ENCODE measurements at places on chromosomes 5 and 9.

DNA sequence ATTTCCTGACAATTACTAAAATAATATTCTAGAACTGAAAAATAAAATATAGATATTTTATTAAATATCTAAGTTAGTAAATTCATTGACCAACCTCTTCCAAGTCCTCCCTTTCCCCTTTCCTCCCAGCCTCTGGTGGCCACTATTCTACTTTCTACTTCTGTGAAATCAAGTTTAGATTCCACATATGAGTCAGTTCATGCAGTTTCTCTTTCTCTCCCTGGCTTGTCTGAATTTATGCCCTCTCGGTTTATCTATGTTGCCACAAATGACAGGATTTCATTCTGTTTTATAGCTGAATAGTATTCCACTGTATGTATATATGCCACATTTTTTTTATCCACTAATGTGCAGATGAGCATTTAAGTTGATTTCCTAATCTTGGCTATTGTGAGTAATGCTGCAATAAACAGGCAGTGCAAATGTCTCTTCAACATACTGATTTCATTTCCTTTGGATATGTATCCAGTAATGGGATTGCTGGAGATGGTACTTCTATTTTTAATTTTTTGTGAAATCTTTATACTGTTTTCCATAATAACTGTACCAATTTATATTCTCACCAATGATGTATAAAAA, 52.3 kb downstream of the WDR36 start:
- no peak for DNase-seq

- DNase-seq = no peak
Observed at GRCh38 chr5:71492817-71493615, 37.6 kb downstream of the BDP1 start.

DNA sequence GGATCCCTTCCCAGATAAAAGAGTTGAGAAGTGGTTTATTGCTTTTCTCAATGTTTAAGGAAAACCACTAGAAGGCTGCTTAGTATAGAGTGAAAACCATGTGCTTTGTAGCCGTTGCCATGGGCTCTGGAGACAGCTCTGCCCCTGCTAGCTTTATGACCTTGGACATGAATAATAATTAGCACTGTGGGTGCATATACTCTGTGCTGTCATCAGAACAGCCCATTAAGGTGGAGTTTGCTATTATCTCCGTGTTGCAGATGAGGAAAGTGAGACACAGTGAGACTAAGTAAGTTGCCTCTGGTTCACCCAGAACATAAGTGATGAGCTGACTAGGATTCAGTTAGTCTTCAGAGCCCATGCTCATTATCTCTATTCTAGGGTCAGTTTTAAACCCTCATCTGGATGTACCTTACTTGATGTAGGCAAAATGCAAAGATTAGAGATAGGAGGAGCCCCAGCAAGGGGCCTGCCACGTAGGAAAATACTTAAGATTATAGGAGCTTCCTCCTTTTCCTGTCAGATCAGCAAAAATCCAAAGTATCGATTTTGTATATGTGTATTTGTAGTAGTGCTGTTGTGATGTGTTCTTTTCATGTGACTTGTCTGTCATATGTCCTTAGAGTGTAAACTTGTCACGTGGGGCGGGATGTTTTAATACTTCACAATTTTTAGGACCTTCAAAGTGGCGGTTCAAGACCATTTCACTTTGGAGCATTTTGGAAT, 102.5 kb downstream of the TLE4 start:
- no peak for DNase-seq

DNA sequence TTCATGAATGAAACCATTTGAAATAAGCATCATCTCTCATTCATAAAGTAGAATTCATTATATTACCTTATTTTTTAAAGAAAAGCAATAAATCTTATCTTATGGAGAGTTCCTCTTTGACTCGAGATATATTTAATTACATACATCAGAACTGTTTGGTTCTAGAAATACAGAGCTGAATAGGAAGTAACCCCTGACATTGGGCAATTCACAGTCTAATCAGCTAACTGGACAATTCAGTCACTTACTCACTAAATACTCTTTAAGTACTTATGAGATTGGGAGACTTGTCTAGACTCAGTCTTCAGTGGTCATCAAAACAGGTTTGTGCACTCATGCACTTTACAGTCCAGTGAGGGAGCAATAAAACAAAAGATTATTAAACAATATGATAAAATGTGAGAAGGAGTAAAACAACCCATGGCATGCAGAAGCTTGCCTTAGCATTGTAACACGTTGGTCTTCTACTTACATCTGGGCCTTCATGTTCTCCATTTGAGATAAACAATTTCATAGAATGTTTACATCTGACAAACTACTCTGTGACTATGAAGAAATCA, 11.5 kb upstream of the FBXO38 start:
- no peak for DNase-seq

- no peak for DNase-seq
Observed at GRCh38 chr5:140833993-140834392, at the start of gene PCDHA7. Gene PCDHA7 (plus strand): TSS chr5:140834269. CDS start chr5:140834384, 115 bp downstream.

GRCh38 chr9:108775901-108776306, 79.9 kb downstream of the ACTL7B start:
- no peak for DNase-seq

DNA sequence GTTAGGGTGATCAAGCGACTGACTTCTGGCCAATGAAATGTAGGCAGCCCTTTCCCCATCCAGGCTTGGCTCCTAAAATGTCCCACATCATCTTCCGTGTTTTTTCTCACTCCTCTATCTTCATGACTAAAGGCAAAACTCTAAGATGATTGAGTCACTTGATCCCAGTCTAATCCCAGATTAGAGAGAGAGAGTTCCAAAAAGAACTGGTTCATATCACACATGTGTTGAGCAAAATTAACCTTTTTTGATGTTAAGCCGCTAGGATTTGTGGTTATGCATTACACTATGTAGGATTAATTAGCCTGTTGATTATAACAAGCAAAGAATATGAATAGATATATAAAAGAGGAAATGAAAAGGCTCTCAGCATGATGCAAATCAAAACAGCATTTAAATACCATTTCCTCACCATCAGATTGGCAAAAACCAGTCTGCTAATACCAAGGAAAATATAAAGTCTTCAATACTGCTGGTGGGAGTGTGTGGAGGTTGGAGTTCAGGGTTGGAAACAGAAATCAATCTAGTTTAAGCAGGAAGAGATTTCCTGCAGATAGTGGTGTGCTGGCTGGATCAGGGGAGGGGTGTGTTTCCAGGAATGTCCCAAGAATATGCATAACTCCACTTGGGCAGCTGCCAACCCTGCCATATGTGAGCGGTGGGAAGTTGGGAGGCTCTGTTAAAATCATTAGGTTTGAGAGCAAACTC, 187.6 kb upstream of the S1PR3 start:
- no peak for DNase-seq

DNA sequence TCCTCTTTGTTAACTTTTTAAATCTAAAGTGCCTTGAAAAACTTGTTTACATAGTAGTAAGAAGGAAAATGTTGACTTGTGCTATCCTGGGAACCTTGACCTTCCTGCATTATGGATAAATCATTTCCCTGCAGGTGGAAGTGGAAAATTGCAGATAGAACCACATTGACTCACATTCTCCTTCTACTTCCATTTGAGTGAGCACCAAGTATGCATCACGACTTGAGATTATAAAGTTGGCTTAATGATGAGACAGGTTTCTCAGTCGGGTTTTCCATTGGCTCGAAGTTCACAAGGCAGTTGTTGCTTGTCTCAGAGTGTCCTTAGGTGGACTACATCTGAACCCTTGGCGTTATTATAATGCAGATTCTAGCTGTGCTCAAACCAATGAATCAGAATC, 39.9 kb downstream of the DOCK8 start:
- DNase-seq = no peak

DNA sequence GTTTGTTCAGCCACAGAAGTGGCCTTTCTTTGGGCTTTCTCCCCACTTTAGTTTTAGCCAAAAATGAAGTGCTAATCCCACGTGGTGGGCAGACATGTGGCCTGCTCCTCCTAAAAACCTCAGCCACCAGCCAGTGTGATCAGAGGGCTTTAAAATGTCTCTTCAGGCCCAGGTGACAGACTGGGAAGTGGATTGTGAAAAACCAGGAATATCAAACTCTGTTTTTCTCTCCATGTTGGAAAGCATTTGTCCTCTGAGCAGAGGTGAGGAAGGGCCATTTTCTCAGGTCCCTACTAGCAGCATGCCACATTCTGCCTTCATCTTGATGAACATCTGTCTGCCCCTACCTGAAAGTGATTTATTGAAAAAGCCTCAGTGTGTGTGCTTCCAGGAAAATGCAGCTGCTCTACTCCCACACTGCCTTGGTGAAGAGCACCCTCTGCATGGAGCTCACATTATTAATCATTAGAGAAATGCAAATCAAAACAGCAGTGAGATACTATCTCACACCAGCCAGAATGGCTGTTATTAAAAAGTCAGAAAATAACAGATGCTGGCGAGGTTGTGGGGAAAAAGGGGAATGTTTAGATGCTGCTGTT, 181.2 kb upstream of the DMAC1 start:
- DNase-seq = no peak
